ENCODE measurements at places on chromosomes 3 and 15. TPM values are rescaled to one million over a fixed set of nuclear protein-coding genes. Genes with fewer than 3 reads are reported as not detected.

SNTN gene
- total RNA-seq: not detected

FGD5 gene
- 7.8 TPM for total RNA-seq

DNA sequence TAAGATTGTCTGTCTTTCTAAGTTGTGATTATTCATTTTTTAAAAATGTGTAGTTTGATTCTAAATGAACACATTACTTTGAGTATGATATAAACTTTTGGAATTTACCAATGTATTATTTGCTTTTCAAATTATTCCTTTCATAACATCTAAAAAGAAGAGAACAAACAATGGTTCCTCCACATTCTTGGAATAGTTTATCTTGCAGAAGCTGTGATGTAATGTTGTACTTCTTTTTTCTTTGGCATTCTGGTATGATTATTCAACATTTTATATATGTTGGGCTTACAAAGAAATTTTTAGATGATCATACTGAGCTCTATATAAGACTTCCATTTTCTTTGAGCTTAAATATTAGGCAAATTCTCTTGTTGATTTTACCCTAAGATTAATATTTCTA, 419.2 kb downstream of the DIPK2A start:
- H3K4me3 ChIP-seq: no peak overlapping the region
- H3K27ac ChIP-seq: no peak overlapping the region
- H3K36me3 ChIP-seq: no peaks in the 10 kb centered on the region
- no peak for DNase-seq

DNA sequence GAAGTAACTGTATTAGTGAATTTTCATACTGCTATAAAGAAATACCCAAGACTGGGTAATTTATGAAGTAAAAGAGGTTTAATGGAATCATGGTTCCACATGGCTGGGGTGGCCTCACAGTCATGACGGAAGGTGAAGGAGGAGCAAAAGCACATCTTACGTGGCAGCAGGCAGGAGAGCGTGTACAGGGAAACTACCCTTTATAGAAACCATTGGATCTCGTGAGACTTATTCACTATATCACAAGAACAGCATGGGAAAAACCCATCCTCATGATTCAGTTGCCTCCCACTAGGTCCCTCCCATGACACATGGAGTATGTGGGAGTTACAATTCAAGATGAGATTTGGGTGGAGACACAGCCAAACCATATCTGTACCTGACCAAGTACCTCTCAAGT, 812.3 kb upstream of the ALCAM start:
- no peak overlapping the region for H3K4me3 ChIP-seq
- H3K4me1 ChIP-seq: no peaks in the 10 kb centered on the region
- H3K27me3 ChIP-seq: no peaks in the 10 kb centered on the region
- H3K27ac ChIP-seq: no peak overlapping the region
- peaks cover 4% of the 10 kb centered on the region for H3K36me3 ChIP-seq

DNA sequence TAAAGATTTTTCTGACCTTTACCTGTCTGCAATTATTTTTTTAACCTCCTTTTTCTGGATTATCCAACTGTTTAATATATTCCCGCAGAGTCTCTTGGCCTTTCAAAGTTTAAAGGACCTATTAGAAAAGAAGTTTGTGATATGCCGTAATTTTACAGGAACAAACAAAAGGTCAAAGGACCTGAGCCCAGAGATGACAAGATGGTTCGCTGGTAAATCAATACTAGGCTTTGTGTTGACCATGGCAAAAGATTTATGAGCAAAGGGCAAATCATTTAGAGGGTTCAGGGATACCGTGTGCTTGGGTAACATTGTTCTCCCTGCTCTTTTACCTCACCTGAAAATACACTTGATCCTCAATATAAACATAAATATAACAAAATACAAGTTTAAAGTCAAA, 923.5 kb downstream of the ROBO1 start:
- no peaks in the 10 kb centered on the region for H3K36me3 ChIP-seq
- H3K4me1 ChIP-seq: no peaks in the 10 kb centered on the region
- DNase-seq: no peak
- H3K4me3 ChIP-seq: no peak overlapping the region
- no peak overlapping the region for H3K27ac ChIP-seq

- H3K4me3 ChIP-seq: no peak overlapping the region
- H3K27me3 ChIP-seq: no peaks in the 10 kb centered on the region
- DNase-seq: no peak
- no peak overlapping the region for H3K27ac ChIP-seq
- H3K4me1 ChIP-seq: no peaks in the 10 kb centered on the region
Observed at GRCh38 chr3:146903927-146904326, 298.8 kb upstream of the PLSCR5 start.

DNA sequence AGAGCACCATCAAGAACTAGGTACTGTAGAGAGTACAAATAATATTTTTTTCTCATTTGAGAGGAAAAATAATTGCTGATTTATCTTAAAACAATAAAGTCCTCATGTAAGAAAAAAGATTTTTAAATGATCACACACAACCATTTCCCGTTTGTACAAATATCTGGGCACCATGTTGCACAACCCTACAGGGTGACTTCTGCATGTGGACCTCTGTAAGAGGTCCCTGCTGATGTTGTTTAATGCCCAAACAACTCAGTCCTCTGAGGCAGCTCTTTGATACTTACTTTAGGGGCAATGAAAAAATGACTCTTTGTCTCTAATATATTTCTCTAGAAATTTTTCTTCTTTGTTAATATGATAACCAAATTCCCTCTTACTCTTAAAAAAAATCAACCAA, 168.1 kb upstream of the SATB1 start:
- H3K36me3 ChIP-seq: peaks cover 6% of the 10 kb centered on the region
- no peaks in the 10 kb centered on the region for H3K27me3 ChIP-seq
- DNase-seq: no peak
- H3K27ac ChIP-seq: no peak overlapping the region
- H3K4me1 ChIP-seq: no peaks in the 10 kb centered on the region

- no peak within 1 kb of the TSS for H3K27ac ChIP-seq
- peak; percentile 98 for DNase-seq
- H3K4me1 ChIP-seq: no peaks in the 10 kb centered on the region
Observed at GRCh38 chr15:74873036-74873755, at the start of gene SCAMP2. Gene SCAMP2, minus strand, starts transcription at chr15:74873365. Its CDS starts 110 bp downstream, at chr15:74873255.

DNA sequence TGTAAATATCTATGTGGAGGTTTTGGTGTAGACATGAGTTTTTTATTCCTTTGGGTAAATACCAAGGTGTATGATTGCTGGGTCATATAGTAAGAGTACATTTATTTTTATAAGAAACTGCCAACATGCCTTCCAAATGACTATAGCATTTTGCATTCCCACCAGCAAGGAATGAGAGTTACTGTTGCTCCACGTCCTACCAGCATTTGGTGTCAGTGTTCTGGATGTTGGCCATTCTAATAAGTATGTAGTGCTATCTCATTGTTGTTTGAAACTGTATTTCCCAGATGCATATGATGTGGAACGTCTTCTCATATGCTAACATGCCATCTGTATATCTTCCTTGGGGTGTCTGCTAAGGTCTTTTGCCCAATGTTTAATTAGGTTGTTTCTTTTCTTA, 38.7 kb downstream of the LHFPL4 start:
- H3K4me1 ChIP-seq: no peaks in the 10 kb centered on the region
- H3K27ac ChIP-seq: no peak overlapping the region
- H3K27me3 ChIP-seq: no peaks in the 10 kb centered on the region

GRCh38 chr3:40206522-40206921, 103.0 kb upstream of the EIF1B start:
- no peak for DNase-seq
- H3K27ac ChIP-seq: no peak overlapping the region
- no peaks in the 10 kb centered on the region for H3K4me1 ChIP-seq
- H3K4me3 ChIP-seq: no peak overlapping the region
